ENCODE measurements at places on chromosomes 1 and 21.

- DNase-seq, result no peak
Measured at GRCh38 chr1:50701706-50702317, 258.3 kb downstream of the FAF1 start.

DNA sequence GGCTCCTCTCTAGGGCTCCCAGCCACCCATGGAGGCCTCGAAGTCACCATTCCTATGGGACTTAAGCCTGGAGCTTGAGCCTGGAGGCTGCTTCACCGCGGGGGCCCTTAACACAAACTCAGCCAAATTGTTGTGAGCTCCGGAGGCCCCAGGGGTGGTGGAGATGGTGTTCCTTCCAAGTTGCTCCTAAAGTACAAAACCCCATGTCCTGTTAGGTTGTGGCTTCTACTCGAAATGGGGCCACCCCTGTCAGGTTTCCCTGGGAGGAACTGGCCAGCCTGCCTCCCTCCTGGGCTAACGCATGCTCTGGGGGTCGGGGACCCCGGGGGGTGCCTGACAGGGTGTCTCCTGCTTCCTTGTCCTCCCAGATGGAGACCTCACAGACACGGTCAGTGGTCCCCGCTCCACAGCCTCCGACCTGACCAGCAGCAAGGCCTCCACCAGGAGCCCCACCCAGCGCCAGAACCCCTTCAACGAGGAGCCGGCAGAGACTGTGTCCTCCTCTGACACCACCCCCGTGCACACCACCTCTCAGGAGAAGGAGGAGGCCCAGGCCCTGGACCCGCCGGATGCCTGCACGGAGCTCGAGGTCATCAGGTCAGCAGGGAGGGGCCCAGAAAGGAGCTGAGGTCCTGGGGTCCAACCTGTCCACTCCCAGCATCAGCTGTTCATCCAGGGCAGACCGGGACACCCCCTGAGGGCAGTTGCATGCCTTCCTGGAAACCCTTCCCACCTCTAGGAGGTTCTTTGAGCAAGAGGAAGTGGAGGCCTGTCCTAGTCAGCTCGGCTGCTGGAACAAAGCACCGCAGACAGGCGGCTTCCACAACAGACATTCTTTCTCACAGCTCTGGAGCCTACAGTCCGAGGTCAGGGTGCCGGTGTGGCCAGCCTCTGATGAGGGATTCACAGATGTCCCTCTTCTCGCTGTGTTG, 10.8 kb upstream of the SLC25A34 start:
- no peak for DNase-seq

DNA sequence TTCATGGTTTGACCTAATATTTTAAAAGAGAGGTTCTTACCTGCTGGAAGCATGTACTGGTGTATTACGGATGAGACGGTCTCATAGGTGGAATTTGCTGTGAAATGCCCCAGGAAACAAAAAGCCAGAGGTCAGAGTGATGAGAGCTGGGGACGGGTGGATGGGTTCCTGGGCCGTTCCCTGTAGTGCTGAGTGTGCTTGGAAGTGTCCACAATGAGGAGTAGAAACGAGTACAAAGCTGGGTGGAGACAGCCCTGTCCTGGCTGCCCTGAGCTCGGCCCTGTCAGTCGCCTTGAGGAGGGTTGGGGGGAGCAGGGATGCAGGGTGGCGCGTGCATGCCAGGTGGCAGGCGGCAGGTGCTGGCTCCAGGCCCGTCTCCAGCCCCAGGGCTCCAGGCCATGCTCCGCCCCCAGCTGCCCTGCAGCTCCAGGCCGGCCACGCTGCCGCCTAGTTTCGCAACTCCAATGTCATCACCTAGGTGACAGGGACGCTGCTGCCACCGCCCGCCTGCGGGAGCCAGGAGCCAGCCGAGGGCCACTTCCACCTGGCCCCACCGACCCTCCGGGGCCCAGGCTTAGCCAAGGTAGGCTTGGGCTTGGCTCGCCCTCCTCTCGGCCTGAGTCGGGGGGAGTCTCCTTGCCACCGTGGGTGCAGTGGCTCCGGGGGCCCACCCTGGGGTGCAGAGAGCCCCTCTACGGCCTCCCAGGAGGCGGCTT, 16.4 kb downstream of the TP73 start:
- DNase-seq, result no peak

- DNase-seq, result no peak
Measured at GRCh38 chr1:214466403-214467077, 84.9 kb downstream of the PTPN14 start.

DNA sequence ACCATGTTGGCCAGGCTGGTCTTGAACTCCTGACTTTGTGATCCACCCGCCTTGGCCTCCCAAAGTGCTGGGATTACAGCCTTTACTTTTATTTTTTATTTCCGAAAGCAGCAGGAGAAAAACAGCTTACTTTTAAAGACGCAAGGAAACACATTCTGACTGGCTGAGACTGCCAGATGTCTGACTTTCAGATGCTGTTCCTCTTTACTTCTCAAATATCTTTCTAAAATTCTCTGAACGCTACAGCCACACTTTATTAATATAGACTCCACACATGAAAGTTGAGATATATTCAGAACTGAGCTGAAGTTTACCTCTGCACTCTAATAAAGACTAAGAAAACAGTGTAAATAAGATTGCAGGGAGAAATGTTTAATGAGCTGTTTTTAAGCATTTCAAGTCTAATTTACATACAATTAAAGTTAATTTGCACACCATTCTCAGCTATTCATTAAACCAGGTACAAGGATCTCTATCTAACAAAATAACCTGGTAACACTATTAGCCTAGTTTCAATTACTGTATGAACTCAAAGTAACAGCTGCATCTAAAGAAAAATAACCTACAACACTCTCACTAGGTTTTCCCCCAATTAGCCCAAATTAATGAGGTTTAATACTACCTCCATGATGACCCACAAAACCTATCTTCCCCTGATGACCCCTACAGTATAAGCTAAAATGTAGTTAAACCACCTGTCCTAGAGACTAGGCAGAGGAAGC, 24.9 kb downstream of the WASF2 start:
- no peak for DNase-seq

DNA sequence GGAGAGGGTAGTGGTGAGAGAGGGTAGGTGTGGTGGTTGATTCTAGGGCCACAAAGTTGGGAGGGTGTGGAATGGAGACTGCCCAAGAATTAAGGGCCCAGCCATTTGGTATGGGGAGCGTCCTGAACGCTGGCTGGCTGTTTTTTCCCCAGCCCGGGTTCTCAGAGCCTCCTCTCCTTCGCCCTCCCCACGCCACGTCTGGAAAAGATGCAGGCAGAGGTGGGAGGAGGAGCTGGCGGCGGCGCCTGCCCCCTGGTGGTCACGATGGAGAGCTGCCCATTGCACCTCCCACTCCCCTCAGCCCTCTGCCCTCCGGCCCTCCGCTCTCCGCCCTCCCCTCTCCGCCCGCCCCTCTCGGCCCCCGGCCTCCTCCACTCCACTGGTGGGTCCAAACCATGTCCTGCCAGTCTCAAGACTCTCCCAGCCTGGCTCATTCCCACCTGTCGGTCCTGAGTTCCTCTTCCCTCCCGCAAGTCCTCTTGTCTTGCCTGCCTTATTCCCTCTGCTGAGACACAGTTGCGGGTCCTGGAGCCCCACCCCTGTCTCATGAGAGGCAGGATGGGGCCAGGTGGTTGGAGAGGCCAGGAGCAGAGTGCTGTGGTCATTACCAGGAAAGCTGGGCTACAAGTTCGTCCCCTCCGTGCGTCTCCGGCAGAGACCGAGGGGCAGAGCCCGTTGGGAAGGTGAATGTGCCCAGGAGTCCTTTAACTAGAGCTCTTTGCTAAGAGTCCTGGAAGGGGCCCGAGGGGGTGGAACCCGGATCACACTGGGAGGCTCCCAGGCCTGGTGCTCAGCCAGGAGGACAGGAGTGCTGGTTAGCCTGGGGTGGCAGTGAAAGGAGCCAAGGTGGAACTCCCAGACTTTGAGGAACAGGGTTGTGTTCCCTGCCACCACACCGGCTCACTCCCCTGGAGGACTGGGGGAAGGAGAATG, 22.6 kb downstream of the ETNK2 start:
- peak; percentile 60 for DNase-seq

DNA sequence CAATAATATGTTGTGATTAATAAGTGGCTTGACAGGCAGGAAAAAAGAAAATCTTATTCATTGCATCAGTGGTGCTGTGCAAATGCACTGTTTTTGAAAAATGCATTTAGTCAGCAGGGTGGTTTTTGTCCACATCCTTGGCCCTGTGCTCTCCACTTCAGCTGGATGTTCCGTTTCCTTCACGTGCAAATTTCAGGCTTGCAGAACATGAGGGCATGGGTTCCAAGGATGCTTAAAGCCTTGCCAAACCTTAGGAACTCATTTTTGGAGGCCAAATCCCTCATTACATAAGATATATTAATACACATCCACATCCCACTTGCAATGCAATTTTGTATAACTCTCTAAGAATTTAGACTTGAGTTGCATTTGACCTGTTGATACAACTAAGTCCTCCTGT, 410.1 kb downstream of the PRDM2 start:
- DNase-seq, result no peak

- no peak for DNase-seq
Measured at GRCh38 chr1:241614572-241614971, 25.6 kb downstream of the CHML start.

- DNase-seq, result no peak
Measured at GRCh38 chr21:42068256-42068545, 2.9 kb upstream of the UMODL1 start.

GRCh38 chr1:184533049-184533448, 146.2 kb downstream of the C1orf21 start:
- DNase-seq, result no peak

DNA sequence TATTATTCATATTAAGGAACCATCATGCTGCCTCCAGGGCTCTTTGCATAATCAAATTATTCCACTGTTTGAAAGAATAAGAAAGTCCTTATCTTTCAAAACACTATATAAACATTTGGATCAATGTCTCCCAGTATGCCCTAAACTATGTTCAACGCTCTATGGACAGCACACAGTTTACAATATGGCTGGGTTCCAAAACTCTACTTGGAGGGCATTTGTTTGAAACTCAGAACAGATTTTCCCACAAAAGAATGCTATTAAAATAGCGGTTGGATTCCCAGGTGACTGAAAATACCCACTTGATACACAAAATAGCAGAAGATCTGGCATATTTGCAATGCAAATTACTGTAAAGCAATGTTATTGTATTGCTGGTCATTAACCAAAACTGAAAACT, 3.2 kb downstream of the HAO2 start:
- DNase-seq, result no peak

GRCh38 chr1:246134789-246135188, 372.3 kb downstream of the SMYD3 start:
- no peak for DNase-seq

DNA sequence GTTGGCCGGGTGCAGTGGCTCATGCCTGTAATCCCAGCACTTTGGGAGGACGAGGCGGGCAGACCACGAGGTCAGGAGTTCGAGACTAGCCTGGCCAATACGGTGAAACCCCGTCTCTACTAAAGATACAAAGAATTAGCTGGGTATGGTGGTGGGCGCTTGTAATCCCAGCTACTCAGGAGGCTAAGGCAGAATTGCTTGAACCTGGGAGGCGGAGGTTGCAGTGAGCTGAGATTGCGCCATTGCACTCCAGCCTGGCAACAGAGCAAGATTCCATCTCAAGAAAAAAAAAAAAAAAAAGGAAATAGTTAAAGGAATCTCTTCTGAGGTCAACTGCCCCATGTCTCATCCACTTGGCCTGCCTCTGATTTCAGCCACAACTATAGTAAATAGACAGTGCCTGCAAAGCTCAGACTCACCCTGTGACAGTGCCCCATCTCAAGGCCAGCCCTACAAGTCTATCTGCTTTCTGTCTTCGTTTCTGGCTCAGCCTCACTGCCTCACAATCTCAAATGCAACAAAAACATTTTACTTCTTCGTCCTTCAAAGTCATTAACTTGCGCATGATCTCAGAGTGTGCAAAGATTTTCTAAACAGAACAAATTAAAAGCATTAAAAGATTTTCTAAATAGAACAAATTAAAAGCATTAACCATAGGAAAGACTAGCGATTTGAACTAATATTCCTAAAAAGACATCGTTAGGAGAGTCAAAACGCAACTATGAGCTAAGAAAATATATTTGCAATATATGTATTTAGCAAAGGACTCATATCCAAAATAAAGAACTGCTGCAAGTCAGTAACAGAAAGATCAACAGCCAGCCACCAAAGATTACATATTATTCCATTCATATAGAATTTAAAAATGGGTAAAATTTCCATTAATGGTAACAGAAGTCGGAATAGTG, 65.0 kb upstream of the PRDX6 start:
- DNase-seq, result no peak

DNA sequence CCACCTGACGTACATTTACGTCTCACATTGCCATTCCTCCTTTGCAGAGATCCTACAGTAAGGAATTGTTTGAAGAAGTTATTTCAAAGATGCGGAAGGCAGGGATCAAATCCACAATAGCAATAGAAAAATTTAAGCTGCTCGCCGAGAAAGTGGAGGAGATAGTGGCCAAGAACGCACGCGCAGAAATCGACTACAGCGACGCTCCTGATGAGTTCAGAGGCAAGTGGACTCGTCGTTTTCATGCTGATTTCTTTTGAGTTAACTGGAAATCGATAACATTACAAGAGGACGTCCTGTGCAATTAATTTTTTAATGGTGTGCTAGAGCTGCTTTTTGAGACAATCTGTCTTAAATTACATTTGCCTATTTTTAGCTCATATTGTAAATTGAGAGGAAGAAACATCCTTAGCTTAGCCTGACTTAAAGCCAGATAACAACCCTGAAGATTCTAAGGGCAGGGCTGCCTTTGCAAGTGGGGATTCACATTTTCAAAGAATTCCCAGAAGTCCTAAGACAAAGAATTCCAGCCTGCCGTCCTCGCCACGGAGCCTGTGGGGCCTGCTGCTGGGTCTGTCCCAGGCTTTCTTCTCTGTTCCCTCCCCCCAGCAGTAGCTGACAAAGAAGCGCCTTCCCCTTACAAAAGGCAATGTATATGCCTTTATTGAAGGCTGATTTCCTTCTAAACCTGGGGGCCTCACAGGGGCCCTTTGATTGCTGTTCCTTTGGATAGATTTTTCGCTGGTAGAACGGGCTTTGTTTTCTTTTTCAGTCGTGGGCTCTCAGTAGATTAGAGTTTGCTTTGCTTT, 31.6 kb upstream of the KIF1B start:
- no peak for DNase-seq

DNA sequence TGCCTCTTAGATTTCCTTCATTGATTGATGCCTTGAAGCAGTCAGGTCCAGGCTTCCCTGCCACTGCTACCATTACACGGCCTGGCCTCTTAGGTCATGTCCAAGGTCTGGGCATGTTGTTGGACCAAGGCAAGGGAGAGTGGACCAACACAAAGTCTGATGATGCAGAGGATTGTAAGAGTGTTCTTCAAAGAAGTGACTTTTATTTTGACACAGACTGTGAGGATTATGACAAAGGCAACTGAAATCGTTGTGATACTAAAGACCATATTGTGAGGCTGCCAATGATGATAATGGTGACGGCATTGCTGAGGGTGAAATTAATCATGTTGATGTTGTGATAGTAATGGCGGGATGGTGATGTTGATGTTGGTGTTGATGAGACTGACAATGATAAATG, 149.5 kb downstream of the GRIK3 start:
- no peak for DNase-seq

GRCh38 chr1:218348628-218349071, 3.5 kb downstream of the TGFB2 start:
- DNase-seq, result no peak
